ENCODE measurements at places on chromosomes 5 and 9.

DNA sequence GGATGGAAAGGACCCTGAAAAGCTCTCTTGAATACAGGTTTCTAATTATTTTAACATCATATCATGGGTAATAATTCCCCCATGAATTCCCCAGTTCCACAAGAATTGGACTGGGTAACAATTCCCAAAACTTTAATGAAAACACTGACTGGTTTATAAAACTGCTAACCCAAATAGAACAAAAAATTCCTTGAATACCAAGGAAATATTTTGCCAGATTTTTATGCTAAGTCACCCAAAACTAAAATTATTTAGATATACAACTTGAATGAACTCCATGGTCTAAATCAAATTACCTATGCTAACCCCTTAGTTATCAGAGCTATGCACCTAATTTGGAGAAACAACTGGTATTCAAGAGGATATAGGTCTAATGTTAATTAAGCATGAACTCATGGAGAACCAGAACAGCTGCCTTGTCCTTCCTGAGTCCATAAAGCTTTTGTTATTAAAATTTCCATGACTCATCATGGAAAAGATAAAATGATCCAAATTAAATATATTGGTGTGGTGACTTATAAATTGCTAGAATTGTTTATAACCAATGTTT is 164.9 kb upstream of the TUT7 start:
- DNase-seq = no peak

DNA sequence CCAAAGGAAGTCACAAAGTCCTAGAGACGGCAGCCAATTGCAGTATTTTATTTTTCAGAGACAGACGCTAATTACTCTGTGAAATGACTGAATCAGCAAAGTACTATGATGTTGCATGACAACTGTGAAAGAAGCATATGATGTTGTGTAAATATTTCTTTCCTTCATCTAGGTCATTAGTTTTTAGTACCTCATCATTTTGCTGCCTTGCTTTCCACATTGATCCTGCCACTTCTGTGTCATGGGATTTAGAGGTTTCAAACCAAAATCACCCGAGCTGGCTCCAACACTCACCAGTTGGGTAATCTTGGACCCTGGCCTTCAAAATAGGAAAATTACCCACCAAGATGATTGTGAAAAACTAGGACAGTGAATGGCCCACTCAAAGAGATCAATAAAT is 585.2 kb downstream of the ACTL7B start:
- no peak for DNase-seq

- DNase-seq = no peak
Measured at GRCh38 chr5:34452170-34452828, 203.8 kb upstream of the RAI14 start.

DNA sequence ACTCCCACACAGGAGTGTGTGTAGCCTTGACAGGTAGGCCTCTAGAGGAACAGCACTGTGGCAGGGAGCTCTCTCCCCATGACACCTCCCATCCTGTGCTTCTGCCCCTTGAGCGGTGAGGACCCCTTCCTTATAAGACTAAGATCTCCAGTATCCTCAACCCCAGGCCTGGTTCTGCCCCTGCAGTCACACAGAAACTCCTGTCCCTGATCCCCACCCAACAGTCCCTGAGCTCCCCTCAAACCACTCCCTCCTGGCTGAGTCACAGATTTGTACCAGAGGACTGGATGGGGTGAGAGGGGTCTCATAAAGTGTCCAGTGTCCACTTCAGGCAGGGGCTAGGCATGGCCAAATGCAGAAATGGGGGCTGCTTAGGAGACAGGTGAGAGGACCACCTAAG is 47.8 kb upstream of the CDKN2AIPNL start:
- no peak for DNase-seq

- no peak for DNase-seq
Measured at GRCh38 chr9:128723352-128723865, 518 bp downstream of the ZDHHC12 start.

DNA sequence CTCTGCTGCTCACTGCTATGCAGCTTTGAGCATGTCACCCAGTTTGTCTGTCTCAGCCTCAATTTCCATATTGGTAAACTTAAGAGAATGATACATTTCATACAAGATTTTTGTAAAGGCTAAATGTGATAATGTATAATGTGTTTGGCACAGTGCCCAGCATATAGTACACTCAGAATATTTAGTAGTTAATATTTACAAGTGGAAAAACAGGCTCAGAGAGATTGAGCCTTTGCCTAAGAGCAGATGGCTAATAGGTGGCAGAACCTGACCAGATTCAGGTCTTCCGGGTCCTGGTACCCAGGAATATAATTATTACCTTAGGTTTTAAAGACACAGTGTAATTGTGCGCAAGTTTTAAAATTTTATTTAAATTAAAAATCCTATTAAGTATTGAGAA is 46.8 kb upstream of the KIAA1958 start:
- no peak for DNase-seq
